M059J (cell line): ENCODE measurements at places on chromosomes 1 and 21. TPM values are rescaled to one million over a fixed set of nuclear protein-coding genes. Genes with fewer than 3 reads are reported as not detected.

The NCF2 gene
- 10.8 and 17.1 TPM in 2 replicates for total RNA-seq

The AGL gene
- total RNA-seq = 6.4 and 8.4 TPM in 2 replicates

The C1QC gene
- not detected in 2 replicates for total RNA-seq

GRCh38 chr1:211468595-211468994, 23.4 kb downstream of the RD3 start:
- no peak for DNase-seq

The HOOK1 gene
- 0.07 TPM in 1 of 2 replicates, not detected in the other for total RNA-seq
